ENCODE measurements at places on chromosomes 1 and 21.

DNA sequence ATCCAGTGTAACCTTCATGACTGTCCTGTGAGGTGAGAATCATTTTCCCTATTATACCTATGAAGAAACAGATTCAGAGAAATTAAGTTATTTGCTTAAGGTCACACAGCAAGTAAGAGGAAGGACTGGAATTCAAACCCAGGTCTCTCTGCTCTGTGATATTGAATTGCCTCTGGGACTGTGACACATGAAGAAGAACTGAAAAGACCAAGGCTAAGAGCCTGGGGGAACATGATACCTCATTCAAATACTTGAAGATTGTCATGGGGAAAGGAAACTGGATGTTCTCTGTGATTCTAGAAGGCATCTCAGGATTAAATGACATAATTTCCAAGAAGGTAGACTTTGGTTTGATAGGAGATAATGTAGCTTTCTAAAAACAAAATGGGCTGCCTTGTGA, 3.6 kb downstream of the WDTC1 start:
- no peak for DNase-seq

DNA sequence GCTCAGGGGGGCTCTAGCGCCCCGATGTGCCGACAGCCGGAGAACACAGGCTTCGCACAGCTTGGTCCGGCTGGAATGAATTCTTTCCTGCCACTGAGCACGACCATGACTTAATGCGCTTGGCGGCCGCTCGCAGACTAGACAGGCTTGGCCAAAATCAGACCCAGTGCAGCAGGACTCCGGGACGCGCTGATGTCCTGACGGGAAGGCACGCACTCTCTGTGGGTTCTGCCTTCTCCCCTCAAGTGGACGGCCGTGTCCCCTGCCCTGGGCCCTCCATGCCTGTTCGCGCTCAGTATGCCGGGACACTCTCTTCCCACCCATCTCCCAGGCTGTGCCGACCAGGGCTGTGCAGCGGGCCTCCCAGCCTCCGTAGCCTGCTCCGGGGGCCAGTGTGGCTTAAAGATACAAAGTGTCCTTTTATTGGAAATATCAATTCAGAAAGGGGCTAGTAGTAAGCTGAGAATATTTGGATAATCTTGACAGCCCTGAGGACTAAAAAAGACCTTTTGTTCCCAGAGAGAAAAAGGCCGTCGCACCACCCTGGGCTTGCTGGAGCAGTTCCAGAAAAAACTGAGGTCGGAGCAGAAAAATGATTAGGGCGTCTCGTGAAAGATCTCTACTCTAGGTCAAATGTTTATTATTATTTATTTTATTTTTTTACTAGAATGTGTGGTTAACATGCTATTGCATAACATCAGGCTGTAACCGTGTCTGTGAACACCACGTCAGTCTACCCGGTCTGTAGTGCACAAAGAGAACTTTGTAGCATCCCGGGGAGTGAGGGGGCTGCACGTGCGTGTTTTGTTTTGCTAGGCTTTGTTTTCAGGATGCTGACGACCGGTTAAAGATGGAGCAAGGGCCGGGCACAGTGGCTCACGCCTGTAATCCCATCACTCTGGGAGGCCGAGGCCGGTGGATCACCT, 88.1 kb upstream of the ARHGEF16 start:
- DNase-seq: peak; percentile 16

DNA sequence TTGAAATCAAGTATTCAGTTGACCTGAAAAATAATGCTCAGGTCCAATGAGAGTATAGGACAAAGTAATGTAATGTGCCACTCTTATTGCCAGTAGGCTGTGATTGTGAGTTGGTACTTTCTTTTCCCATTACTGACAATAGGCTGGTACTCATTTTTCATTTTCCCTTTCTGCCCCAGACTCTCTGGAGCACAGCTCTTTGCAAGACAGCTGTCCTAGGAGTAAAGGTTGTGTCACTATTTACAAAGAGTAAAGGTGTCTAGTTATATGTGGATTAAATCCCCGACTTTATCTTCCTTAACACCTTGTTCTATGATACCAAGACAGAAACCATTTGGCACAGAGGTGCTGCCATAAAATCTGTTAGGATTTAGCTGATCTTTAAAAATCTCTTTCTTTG, 32.3 kb upstream of the RASAL2 start:
- DNase-seq: no peak

DNA sequence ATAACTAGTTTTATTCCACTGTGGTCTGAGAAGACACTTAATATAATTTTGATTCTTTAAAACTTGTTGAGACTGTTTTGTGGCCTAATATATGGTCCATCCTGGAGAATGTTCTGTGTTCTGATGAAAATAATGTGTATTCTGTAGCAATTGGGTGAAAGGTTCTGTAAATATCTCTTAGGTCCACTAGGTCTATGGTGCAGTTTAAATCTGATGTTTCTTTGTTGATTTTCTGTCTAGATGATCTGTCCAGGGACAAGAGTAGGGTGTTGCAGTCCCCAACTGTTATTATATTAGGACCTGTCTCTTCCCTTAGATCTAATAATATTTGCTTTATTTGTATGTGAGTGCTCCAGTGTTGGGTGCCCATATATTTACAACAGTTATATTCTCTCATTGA, 33.9 kb upstream of the PM20D1 start:
- no peak for DNase-seq

DNA sequence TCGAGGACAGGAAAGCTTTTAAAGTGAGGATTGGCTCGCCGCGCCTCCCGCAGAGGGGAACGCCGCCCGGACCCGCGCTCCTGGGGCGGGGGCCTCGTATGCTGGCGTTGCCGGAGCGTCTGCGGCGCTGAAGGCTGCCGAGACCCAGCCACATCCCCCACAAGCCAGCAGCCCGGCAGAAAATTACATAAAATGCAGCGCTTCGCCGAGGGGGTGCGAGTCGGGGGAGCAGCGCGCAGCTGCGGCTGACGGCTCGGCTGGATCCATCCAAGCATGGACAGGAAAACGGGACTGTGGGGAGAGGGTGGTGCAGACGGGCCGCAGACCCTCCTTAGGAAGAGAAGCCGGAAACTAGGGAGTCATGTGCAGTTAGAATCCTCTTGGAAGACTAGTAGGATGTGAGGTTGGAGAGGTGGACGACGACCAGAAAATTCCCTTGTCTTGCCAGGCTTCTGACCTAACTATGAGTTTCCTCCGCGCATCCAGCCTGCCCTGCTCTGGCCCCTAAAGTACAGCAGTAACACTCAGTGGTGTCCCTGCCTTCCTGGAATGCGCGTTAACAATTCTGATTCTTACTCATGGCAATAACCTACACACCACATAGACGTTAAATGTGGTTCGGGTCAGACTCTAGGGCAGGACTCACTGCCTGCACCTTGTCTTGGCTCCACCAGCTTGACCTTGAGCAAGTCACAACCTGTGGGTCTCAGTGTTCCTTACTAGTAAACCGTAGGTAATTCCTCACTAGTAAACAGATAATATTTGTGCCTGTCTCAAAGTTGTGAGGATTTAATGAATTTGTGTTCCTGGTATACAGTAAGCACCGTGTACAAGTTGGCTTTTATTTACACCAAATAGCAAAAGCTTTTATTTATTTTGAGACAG, 953 bp upstream of the BRWD1 start:
- DNase-seq: peak; percentile 31

DNA sequence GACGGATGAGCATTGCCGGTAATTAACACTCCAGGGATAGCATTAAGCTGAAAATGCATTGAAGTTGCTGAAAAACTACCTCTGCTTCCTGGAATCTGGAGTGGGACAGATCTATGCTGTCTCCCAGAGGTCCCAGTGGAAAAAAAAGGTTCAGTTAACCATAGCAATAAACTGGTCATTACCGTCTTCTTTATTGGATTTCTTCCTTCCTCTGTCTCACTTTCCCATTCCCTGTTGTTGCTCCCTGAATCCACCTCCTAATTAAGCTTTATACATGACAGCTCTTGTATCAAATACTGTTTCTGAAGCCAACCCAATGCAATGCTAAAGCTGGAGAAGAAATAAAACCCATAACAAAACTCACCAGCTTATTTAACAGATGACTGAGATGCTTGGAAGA, 1805.9 kb downstream of the NCAM2 start:
- no peak for DNase-seq

GRCh38 chr1:19815801-19816736, 986 bp upstream of the RNF186 start:
- DNase-seq: peak; percentile 77

- peak; percentile 37 for DNase-seq
Observed at GRCh38 chr1:33094971-33095604, 14.1 kb downstream of the AZIN2 start.

DNA sequence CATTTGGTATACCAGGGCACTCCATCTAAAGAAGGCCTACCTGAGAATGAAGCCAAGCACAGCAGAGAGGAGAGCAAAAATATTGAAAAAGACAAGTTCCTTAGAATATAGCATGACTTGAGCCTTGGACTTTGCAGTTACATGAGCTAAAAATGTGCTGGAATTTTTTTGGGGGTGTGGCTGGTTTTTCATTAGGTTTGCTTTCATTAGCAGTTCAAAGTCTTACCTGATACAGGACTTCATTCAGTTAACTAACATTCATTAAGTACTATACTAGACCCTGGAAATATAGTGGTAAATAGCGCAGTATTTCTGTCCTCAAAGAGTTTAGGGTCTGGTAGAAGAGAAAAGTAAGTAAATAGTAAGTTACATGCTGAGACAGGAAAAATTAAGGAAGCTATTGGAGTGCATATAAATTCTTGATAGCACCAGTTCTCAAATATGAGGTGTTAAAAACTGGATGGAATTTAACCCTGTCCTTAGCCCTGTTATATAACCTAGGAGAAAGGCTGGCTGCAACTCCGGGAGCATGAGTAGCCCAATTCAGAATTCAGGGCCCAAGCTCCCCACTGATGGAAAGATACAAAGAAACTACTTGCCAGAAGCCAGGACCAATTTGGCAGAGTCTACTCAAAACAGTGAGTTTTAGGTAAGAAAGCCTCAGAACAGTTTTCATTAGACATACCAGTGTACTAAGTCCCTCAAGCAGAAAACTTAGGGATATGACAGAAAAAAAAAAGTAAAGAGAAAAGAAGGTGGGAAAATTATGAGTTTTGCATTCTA, 3.1 kb upstream of the DOCK7 start:
- peak; percentile 80 for DNase-seq

DNA sequence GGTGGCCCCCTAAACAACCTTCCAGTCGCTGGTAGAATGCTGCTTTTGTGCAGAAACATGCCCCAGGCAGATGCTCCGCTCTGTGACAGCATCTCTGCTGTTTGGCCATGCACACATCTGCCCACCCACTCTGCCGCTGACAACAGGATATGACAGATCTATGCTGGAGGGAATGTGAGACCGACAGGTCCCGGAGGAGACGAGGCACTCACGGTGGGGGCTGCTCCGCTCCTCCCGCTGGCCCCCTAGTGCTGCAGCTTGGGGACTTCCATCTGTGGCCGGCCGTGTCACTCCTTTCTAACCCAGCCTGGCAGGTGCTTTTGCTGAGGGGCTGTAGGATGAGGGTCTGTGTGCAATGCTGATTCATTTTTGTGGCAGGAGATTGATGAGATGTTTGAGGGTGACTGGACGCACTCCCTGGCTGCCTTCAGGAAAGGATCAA, 49.1 kb upstream of the DMRTB1 start:
- no peak for DNase-seq

GRCh38 chr1:38598118-38598517, 261.5 kb downstream of the RRAGC start:
- no peak for DNase-seq

DNA sequence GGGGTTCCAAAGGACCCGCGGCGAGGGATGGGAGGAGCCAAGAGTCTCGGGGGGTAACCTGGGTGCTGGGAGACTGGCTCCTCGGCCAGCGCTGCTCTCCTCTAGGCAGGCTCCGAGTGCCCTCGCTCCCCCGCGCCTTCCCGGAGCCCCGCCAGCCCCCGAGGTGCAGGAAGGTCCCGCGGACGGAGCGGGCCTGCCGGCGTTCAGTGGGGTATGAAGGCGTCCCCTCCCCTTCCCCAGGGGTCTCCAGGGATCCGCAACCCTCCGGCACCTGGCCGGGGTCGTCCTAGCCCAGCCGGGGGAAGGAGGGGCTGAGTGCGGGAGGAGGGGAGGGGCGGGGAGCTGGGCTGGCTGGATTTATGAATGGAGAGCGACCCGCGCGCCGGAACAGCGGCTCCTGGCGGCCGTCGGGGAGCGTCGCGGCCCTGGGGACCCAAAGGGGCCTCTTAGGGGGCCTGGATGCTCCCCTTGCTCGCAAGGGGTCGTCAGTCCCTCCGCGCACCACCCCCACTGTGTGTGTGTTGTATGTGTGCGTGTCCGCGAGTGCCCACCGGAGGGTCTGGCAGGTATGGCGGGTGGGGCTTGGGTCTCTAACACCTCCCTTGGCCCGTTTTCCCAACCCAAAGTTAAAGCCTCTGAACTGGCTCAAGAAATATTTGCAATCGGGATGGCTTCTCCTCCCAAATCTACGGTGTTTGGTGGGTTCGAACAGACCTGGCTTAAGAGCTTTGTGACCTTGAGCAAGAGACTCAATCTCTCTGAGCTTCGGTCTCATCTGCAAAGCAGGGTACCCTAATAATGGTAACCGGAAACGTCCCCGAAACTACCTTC, 642 bp downstream of the HCRTR1 start:
- DNase-seq: peak; percentile 19

- DNase-seq: no peak
Observed at GRCh38 chr1:53731779-53732305, 7.1 kb downstream of the GLIS1 start.

GRCh38 chr1:4397196-4397595, 257.2 kb upstream of the AJAP1 start:
- no peak for DNase-seq

Data from HepG2 (cell line).